ENCODE measurements at places on chromosomes 11 and 22.

DNA sequence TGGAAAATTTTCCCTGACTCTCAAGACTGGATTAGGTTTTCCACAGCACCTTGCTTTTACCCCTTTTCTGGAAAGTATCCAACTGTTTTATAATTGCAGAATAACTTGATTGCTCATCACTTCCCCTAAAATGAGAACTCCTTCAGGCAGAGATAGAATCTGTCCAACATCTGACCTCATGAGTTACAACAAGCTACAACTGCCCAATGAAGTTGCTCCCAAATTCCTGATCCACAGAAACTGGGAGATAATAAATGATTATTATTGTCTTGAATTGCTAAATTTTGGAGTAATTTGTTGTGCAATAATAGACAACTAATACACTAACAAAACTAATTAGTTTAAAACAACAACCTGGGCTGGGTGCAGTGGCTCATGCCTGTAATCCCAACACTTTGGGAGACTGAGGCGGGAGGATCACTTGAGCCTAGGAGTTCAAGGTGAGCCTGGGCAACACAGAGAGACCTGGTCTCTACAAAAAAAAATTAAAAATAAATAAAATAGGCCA, 10.0 kb upstream of the CCDC83 start:
- no peak for DNase-seq

DNA sequence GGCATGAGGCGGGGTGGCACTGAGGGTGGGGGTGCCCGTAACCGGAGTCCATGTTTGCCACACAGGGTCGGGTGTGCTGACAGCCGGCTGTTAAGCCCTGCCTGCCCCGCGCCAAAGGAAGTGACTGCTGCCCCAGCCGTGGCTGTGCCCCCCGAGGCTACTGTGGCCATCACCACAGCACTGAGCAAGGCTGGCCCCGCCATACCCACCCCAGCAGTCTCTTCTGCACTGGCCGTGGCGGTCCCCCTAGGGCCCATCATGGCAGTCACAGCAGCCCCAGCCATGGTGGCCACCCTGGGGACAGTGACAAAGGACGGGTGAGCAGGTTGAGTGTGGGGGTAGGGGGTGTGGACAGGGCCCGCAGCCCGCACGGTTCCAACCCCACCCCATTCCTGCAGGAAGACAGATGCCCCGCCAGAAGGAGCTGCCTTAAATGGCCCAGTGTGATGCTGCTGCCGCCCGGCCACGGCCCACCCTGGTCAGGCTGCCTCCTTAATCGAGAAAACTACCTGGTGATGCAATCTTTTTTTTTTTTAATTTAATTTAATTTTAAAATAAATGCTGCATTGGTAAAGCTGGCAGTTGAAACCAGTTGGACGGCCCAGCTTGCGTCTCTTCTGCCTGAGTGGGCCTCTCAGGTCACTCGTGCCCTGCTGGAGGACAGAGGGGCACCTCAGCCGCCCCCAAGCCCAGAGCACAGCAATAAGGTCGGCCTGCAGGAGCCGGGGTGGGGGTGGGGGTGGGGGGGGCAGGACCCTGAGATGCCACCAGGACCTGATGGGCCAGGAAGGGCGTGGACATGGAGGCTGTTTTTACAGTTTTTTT, 30.8 kb downstream of the SBF1 start:
- no peak for DNase-seq

GRCh38 chr11:18563090-18563730, 25.3 kb downstream of the UEVLD start:
- no peak for DNase-seq

DNA sequence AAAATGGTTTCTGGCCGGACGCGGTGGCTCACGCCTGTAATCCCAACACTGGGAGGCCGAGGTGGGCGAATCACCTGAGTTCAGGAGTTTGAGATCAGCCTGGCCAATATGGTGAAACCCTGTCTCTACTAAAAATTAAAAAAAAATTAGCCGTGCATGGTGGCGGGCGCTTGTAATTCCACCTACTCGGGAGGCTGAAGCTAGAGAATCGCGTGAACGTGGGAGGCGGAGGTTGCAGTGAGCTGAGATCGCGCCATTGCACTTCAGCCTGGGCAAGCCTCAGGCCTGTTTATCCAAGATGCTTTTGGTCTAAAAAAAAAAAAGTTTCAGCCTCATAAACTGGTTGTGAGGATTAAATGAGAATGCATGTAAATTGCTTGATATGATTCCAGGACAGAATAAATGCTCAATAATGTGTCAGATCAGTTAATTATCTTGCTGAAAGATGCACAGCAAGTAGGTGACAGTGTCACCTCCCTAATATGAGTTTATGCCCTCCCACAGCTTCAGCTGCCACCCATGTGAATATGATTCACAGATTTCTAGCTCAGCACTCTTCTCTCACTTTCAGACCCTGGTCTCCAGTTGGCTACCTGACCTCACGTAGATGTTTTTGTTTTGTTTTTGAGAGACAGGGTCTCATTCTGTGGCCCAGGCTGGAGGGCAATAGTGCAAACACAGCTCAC, 1.1 kb upstream of the ALG8 start:
- DNase-seq = no peak

- no peak for DNase-seq
These were observed 6.2 kb upstream of the APLP2 start for GRCh38 chr11:130063451-130063850.

GRCh38 chr11:64305691-64306562, 603 bp downstream of the ESRRA start:
- peak; percentile 21 for DNase-seq

DNA sequence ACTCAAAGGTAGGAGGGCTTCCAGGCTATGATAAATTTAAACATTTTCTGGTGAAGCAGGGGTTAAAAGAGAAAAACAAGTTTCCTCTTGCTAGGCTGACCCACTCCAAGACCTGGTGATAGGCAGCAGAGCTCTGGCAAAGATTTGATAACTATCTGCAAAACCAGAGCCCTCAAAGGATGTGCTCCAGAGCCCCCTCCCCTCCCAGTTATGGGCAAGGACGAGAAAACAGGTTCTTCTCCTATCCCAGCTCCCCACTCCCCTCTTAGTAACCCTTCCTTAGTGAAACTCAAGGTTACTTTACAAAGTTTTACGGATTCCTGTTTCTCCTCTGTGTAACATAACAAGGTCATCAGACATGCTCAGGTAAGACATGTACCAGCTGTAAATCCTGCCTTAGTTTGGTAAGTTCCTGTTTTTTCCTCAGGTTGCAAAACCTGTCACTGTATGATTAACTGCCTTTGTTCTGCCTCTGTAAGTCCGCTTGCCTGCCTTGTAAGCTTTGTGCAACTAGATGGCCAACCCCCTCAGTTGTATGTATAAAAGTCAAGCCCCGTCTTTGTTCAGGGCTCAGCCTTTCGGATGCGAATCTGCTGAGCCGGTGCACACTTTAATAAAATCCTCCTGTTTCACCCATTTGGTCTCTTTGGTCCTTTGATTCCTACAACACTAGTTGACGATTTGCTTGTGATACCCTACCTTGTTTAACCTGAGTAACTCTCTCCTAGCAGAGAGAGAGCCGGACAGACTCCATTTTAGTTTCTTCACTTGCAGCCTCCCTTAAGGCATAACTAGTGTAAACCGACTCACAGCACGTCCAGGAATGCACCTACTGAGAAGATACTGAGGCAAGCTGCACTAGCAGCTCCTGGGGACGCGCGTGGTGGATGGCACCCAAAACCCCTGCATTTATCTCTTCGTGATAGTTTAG, 13.9 kb downstream of the APOBEC3H start:
- DNase-seq = no peak

GRCh38 chr22:17113600-17113999, 7.6 kb downstream of the TMEM121B start:
- DNase-seq = no peak

- no peak for DNase-seq
These were observed 65.9 kb downstream of the UBASH3B start for GRCh38 chr11:122721201-122721963.

DNA sequence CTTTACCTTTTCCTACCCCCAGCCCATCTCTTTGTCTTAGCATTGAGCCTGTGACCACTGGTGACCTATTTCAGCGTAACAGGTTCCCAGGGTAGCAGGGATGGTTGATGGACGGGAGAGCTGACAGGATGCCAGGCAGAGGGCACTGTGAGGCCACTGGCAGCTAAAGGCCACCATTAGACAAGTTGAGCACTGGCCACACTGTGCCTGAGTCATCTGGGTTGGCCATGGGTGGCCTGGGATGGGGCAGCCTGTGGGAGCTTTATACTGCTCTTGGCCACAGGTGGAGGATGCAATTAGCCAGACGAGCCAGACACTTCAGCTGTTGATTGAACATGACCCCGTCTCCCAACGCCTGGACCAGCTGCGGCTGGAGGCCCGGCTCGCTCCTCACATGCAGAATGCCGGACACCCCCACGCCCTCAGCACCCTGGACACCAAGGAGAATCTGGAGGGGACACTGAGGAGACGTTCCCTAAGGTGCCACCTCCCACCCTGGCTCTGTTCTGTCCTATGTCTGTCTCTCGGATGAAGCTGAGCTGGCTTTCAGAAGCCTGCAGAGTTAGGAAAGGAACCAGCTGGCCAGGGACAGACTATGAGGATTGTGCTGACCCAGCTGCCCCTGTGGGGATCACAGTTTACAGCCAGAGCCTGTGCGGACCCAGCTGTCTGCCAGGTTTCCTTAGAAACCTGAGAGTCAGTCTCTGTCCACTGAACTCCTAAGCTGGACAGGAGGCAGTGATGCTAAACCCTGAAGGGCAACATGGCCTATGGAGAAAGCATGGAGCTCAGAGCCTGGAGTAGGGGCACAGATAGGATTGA, 29.8 kb downstream of the PIK3IP1 start:
- no peak for DNase-seq

GRCh38 chr11:79314906-79315689, 125.7 kb downstream of the TENM4 start:
- DNase-seq = no peak
